ENCODE measurements at places on chromosomes 5 and 9.

- no peak for DNase-seq
Observed at GRCh38 chr9:36141761-36142160, 5.2 kb downstream of the GLIPR2 start.

DNA sequence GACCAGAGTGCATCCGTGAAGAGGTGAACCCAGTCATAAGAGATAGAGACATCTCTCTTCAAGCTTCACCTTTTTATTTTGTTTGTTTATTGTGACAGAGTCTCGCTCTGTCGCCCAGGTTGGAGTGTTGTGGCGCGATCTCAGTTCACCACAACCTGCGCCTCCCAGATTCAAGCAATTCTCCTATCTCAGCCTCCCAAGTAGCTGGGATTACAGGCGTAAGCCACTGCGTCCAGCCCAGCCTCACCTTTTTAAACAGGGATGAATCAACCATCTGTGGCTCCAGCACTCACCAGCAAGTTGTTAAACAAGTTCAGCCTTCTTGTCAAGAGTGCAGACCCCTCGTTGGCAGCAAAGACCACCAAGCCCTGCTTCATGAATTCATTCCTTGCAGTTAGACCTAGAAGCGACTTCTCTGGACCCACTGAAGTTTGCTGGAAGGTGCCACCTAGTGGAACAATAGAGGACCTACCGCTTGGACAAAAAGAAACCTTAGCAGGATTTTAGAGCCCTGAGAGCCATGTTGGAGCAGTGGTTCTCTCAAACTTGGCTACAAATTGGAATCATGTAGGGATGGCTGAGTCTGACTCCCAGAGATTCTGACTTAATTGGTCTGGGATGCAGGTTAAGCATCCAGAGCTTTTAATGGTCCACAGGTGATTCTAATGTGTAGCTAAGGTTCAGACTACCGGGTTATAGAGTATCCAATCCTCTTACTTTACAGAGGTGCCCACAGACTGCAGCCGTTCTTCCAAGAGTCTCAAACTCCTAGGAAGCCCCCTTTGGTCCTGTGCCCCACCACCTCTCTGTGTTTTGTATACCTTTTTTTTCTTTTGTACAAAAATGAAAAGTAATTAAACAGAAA lies 10.5 kb upstream of the GALNT10 start:
- DNase-seq = no peak

DNA sequence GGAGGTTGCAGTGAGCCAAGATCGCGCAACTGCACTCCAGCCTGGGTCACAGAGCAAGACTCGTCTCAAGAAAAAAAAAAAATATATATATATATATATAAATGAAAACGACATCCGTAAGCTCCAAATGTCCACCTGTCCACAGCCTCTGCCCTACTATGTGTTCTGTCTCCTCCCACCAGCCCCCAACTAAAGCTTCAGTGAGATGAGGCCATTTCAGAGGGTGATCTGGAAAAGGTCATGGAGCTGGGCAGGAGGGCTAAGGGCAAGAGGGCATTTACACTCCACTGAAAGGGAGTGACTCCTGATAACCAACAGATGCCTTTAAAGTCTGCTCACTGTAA lies 2.4 kb downstream of the SPRY4 start:
- no peak for DNase-seq

GRCh38 chr5:355958-356357 lies 34.4 kb downstream of the AHRR start:
- no peak for DNase-seq

DNA sequence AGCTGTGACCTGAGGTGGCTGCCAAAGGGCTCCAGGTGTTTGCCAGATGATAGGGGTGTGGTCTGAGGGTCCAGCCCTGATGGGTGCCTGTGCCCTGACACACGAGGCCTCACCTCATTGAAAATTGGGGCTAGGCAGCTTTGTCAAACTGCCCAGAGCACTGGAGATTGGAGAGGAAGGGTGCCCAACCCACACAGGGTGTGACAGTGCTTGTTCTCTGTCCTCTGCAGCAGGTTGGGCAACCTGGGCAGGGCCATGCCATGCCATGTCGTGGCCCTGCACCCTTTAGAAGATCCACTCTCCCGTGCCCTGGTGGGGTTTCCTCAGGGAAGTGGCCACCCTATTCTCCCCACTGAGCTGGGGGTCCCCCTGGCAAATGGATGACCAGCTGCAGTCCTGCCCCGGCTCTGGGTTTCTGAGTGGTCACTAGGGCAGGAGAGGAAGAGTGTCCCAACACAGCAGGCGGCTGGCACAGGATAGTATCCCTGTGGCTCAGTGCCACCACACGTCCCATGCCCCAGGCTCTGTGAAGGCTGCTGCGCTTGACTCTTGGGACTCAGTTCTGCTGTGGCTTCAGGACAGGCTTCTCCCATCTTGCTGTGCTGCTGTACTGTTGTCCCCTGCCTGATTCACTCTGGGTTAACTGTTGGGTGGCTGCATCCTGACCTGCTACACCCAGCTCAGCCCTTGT lies 100.8 kb upstream of the PITX1 start:
- DNase-seq = no peak

GRCh38 chr9:109349421-109349846 lies 28.6 kb upstream of the EPB41L4B start:
- DNase-seq = peak; percentile 16

DNA sequence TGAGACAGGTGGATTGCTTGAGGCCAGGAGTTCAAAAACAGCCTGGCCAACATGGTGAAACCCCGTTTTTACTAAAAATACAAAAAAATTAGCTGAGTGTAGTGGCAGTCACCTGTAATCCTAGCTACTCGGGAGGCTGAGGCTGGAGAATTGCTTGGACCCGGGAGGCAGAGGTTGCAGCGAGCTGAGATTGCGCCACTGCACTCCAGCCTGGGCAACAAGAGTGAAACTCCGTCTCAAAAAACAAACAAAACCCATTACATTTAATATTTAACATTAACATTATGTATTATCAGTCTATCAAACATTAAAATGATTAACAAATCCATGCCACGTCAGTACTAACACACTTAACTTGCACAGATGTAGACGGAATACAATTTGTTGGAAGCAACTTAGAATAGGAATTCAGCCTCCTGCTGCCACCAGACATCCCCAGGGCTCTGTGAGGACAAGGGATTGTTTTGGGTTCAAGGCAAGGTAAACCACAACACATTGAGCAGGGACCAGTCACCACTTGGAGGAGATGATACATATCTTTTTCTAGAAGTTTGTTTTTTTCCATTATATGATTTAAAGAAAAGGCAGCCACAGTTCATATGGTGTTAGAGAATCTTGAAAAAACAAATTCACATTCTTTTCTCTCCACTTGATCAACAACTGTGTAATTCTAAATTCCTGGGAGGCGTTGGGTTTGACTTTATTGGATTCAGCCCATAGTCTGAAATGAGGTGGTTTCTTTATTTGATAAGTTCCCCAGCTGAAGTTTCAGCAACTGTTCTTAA lies 104.1 kb upstream of the BASP1 start:
- no peak for DNase-seq

DNA sequence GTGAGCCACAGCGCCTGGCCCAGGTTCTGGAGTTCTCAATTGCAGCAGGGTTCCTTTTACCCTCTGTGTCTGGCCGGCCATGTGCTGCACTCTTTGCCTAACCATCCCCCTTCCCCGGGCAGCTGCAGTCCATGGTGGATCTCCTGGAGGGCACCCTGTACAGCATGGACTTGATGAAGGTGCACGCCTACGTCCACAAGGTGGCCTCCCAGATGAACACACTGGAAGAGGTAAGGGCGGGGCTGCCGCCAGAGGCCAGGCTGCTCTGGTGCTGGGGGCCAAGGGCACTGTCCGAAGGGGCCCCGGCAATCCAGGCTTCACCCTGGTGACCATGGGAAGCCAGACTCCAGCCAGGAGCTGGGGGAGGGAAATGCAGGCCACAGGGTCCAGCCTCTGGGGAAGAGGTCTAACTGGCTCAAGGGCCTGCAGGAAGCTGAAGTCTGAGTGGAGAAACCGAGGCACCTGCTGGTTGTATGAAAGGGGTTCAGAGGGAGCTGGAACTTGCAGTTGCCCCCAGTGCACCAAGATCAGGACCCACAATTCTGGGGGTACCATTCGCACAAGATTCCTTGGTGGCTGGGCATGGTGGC lies 18.1 kb downstream of the OLFML2A start:
- no peak for DNase-seq

GRCh38 chr5:32444431-32445286 lies at the start of gene ZFR:
Gene ZFR (minus strand): TSS chr5:32444740. CDS start chr5:32444658, 82 bp downstream.
- peak; percentile 37 for DNase-seq

- no peak for DNase-seq
Observed at GRCh38 chr9:85727500-85727899, 14.3 kb downstream of the AGTPBP1 start.

DNA sequence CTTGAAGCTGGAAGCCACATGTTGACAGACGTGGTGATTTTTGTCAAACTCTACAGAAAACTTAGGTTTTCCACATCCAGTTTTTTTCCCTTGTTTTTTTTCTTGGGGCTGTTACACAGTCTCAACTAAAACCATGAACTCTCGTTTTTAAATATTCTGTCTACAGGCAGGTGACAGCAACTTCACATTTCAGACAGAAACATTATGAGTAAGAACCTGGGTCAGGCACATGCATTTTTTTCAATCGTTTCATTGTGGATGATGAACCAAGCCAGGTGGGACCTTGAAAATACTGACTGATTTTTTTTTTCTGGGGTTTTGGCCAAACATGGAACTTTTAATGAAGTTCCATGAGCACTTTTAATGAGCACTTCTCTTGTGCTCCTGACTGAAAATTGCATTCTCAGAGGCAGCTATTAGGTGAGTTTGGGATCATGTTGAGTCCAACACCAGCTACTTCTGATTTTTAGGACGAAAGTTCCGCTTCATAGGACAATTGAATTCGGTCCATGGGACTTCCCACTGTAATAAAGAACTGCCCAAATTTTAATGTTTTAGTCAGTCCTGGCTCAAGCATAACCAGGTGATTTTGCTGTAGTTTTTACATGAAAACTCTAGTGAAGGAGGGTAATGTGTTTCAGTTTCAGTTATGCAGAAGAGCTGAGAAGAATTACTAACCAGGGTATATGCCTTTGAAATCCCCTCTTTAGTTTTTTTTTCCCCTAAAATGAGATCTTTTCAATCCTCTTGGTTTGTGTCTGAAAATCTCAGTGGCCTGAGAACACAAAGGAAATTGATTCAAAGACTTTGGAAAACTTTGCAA lies 93.2 kb upstream of the ADAMTS16 start:
- no peak for DNase-seq

- no peak for DNase-seq
Observed at GRCh38 chr9:121750259-121750714, 98.9 kb downstream of the DAB2IP start.

GRCh38 chr5:132971483-132972435 lies 8.3 kb upstream of the AFF4 start:
- DNase-seq = no peak

DNA sequence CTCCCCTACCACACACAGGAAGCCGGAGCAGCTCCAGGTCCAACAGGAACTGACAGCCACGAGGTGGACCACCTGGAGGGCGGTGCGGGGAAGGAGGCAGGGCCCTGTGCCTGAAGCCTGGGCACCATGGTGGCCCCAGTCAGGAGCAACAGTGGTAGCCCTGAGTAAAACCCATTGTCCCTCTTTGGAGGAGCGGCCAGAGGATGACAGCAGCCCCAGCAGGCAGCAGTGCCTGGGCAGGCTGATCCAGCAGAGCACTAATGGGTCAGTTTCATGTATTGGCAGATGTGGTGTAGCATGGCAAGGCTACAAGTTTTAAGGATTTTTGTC lies 47.7 kb upstream of the GARNL3 start:
- no peak for DNase-seq

DNA sequence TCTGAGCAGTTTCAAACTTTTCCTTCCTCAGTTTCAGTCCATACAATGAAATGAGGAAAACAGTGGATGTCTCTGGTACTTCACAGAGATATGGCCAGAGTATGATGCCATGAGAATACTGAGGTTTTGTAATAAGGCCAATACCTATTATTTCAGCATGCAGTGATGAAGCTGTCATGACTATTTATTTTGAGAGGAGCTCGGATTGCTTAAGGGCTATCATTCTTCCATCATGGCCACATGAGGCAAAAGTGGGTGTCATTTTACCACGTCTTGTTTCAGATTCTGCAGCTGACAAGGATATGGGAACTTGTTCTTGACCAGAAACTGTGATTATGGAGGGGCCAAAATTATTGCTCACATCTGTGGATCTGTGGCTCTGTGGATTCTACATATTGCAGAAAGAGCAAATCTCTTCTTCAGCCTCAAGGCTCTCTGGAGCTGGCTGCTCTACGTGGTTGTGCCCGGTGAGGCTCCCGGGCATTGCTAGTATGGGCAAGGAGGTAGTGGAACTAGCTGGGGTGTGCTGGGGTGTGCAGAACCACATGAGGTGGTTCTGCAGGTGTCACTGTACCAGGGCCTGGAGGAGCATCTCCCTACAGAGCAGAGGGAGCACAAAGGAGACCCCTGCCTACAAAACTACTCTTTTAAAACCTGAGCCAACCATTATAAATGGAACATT lies 180.3 kb downstream of the SEMA6A start:
- DNase-seq = no peak

- DNase-seq = peak; percentile 27
Observed at GRCh38 chr9:135146766-135147473, 59.5 kb downstream of the OLFM1 start.

GRCh38 chr9:34646211-34647083 lies at the start of gene GALT:
Gene GALT (plus strand): TSS chr9:34646675. CDS start chr9:34646705, 30 bp downstream.
- peak; percentile 37 for DNase-seq

GRCh38 chr5:177336112-177336511 lies 15.4 kb downstream of the LMAN2 start:
- no peak for DNase-seq

GRCh38 chr5:133386662-133387061 lies 225.7 kb downstream of the FSTL4 start:
- no peak for DNase-seq

DNA sequence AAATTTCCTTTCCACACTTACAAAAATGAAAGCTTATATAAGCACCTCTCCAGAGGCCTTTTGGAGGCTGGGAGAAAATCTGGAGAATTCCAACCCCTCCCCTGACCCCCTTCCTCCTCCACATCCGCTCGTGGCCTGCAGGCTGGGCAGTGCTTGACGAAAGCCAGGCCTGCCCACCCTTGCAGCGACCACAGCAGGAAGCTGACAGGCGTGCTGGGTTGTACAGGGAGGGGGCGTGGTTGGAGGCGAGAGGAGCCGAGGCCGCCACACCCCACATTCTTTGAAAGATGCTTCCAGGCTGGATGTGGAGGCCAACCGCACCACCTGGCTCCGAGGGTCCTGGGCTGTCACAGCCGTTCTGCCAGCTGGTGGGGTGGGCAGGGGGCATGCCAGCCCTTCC lies 47.8 kb upstream of the IER5L start:
- DNase-seq = no peak

GRCh38 chr9:22084336-22085035 lies 75.4 kb upstream of the CDKN2B start:
- DNase-seq = no peak

DNA sequence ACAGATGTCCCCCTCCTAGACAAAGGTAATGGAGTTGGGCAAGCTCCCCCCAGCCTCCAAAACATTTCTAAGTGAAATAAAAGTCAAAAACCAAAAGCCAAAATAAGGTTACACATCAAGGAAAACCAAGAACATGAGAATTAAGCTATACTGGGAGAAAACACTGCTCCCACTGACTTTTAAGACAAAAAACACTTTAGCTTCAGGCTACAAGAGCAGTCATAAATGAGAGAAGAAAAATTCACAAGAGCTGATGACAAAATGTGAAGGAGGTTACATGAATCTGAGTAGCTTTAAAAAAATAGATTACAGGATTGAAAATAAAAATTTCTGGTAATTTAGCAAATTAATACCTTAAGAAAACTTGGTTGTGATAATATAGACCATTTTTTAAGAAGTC lies 1370.3 kb upstream of the CDH9 start:
- no peak for DNase-seq
